GM23248 (cell line): ENCODE measurements at places on chromosomes 4 and X. TPM values are rescaled to one million over a fixed set of nuclear protein-coding genes. Genes with fewer than 3 reads are reported as not detected.

- no peak overlapping the region for H3K4me3 ChIP-seq
- H3K4me1 ChIP-seq: no peaks in the 10 kb centered on the region
- H3K27ac ChIP-seq: no peak overlapping the region
- no peak for DNase-seq
- H3K27me3 ChIP-seq: no peaks in the 10 kb centered on the region; the same call in 1 of the 2 replicates
- no peaks in the 10 kb centered on the region for H3K36me3 ChIP-seq
Measured at GRCh38 chrX:40003071-40003427, 94.7 kb downstream of the BCOR start.

GRCh38 chrX:41923978-41924683, 777 bp upstream of the CASK start:
- H3K4me3 ChIP-seq: peak overlapping the region; percentile 93
- peaks cover 9% of the 10 kb centered on the region for H3K4me1 ChIP-seq
- peak overlapping the region; percentile 45 for H3K27ac ChIP-seq
- H3K27me3 ChIP-seq: no peaks in the 10 kb centered on the region
- peak; percentile 47 for DNase-seq

DNA sequence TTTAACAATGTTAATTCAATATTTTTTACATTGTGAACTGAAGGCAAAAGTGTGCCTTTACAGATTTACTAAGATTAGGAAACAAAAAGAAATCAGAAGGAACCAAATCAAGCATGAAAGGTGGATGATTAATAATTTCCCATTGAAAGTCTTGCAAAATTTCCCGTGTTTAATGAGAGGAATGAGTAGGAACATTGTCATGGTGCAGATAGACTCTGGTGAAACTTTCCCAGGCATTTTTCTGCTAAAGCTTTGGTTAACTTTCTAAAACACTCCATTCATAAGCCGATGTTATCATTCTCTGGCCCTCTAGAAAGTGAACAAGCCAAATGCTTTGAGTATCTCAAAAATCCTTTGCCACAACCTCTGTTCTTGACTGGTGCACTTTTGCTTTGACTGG, 1522.8 kb upstream of the PABPC4L start:
- no peaks in the 10 kb centered on the region for H3K4me1 ChIP-seq
- DNase-seq: no peak
- H3K4me3 ChIP-seq: no peak overlapping the region
- no peaks in the 10 kb centered on the region for H3K36me3 ChIP-seq
- no peak overlapping the region for H3K27ac ChIP-seq

Gene FAM47E
- not detected in 2 replicates for total RNA-seq

Gene GPAT3
- total RNA-seq: 1.7 and 13.8 TPM in 2 replicates

Gene SLC49A3
- total RNA-seq: 9.1 and 12.5 TPM in 2 replicates

Gene BST1
- 32.6 and 33.3 TPM in 2 replicates for total RNA-seq
